ENCODE measurements at places on chromosomes 2 and 18.

- DNase-seq = no peak
Observed at GRCh38 chr2:203605302-203605701, 70.2 kb upstream of the RAPH1 start.

- peak; percentile 70 for DNase-seq
Observed at GRCh38 chr18:46071653-46072375, at the start of gene PSTPIP2. PSTPIP2 (minus strand) TSS chr18:46072260; CDS start chr18:46072188, 72 bp downstream.

GRCh38 chr18:58181988-58182387 is 138.0 kb downstream of the NEDD4L start:
- DNase-seq = no peak

GRCh38 chr18:59853380-59853779 is 46.4 kb upstream of the PMAIP1 start:
- DNase-seq = no peak

DNA sequence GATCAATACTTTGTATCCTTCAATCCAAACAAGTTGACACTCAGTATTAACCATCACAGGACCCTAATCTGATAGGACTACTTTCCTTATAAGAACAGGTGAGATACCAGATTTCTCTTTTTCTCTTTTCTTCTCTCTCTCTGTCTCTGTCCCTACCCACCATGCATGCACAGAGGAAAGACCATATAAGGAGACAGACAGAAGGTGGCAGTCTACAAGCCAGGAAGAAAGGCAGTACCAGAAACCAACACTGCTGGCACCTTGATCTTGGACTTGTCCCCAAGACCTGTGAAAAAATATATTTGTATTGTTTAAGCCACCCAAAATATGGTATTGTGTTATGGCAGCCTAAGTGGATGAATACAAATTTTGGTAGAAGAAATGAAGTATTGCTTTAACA is 156.2 kb upstream of the KCNH7 start:
- DNase-seq = no peak

DNA sequence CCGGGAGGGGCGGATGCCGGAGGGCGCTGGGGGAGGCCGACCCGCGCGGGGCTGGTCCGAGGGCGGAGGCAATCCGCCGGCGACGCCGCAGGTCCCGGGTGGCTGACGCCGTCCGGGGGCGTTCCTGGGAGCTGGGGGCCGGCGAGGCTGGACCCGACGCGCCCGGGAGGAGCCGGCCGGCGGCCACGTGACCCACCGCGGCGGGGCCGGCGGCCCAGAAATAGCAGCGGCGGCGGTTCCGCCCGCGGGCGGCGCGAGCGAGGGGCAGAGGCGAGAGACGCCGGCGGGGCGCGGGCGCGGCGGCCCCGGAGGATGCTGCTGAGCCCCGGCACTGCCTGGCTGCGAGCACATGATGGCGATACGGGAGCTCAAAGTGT is at the start of gene RAB31:
Gene RAB31 (plus strand): TSS at position 245 of the 377 bp plus-strand sequence. CDS start 105 bp downstream, at position 350.
- peak; percentile 77 for DNase-seq

DNA sequence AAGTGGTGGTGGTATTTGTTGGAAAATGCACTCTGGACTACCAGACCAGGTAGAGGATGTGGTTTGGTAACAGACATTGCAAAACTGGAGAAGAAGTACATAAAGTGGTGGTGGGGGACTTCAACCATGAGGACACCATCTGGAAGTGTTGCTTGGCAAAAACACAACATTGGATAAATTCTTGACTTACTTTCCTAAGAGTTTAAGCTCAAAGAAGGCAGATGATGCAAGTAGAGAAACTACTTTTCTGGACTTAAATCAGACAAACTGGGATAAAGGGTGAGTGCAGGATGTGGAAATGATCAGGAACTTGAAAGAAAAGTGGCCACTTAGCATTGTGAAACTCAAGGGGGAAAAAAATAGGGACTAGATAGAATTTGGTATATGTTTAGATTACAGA is 487.4 kb downstream of the ZEB2 start:
- no peak for DNase-seq

- DNase-seq = no peak
Observed at GRCh38 chr2:167843217-167843616, 404.2 kb downstream of the STK39 start.

- no peak for DNase-seq
Observed at GRCh38 chr2:26268213-26268612, 23.5 kb downstream of the HADHB start.

DNA sequence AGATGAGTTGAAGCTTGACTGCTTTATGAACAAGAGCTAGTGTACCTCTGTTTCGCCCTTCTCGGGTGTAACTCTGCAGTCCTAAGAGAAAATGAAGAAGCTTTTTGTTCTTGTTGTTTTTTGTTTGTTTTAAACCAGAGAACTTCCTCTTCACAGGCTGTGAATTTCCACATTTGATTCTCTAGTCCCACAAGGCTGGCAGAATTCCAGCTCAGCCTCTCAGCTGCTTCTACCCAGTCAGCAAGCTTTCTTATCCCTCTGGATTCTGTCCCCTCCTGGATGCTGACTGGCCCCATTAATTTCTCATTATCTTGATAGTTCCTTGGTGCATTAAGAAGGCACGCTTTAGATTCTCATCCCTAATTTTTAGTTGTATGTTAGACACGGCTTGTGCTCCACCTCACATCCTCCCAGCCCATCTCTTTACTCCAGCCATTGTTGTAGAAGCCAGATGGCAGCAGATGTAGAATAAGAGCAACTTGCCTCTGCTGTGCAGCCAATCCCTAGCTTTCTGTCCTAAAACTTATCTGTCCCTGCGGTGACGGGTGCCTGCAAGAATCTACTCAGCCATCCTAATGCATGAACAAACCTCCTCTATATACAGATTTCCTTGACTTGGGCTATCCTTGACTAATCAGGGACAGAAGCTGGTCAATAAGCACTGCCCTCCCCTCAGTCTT is 12.3 kb upstream of the RESP18 start:
- no peak for DNase-seq
